ENCODE measurements at places on chromosomes 6 and 20.
A peak's percentile ranks its signal among the peaks of the same experiment; 100 is the strongest.

GRCh38 chr6:157123234-157123633, 200.1 kb downstream of the TMEM242 start:
- DNase-seq = no peak

- no peak for DNase-seq
Observed at GRCh38 chr20:13344671-13345070, 123.6 kb downstream of the ISM1 start.

DNA sequence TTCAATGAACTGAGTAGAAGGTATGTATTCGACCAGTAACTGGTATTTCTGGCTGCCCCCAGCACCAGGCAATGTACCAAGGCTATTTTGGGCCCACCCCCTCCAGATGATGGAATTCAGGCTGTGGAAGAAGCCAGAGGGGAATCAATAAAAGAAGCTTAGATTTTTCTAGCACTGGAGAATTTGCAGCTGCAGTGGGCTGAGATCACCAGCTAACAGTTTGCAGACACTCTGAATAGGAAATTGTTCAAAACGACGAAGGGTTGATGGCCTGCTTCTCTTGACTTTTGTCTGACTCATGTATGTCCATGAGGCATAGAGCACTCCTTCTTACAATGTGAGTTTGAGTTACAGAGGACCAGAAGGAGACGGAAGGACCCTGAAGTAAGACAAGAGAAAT, 32.4 kb upstream of the FBXO9 start:
- DNase-seq = no peak

DNA sequence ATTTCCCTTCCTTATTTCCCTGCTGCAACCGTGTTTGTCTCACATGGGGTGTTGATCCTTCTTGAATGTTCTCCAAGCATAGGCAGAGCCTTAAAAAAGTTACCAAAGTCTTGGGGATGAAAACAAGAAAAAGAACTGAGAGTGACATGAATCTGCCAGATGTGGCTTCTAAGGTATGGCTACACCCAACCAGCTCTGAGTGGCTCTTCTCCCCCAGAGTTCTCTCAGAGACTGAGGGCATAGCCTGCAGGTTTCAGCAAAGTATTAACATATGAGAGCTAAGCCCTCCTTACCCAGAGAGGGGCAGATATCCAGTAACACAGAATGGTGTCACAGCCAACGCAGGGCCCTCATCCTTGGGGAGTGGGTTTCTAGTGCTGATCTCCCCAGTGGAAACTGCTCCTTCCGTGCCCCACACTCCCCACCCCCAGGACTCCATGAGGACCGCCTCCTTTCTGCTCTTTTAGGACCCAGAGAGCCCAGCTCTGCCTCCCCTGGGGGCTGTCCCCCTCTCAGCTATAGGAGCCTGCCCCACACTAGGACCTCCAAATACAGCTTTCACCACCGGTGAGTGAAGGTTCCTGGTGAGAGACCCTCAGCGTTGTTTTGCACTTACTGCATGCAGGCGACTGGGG, 23.3 kb upstream of the SGK2 start:
- no peak for DNase-seq

DNA sequence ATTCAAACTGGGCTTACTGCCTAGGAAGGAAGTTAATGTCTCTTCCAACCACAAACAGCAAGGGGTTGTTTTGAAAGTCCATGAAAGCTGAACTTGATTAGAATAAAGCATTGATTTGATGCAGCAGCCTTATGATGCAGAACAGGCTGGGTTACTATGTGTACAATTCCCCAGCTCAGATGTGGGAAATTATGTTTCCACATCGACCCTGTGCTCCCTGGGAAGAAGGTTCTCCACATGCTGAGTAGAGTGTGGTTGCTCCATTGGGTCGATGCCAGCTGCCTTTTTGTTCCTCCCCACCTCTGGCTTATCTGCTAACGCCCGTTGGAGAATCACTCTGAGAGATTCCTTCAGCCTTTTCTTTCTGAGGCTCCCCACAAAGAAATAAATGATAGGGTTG, 1.2 kb downstream of the MAS1L start:
- no peak for DNase-seq

GRCh38 chr6:35415065-35415891, 36.9 kb upstream of the FANCE start:
- no peak for DNase-seq

DNA sequence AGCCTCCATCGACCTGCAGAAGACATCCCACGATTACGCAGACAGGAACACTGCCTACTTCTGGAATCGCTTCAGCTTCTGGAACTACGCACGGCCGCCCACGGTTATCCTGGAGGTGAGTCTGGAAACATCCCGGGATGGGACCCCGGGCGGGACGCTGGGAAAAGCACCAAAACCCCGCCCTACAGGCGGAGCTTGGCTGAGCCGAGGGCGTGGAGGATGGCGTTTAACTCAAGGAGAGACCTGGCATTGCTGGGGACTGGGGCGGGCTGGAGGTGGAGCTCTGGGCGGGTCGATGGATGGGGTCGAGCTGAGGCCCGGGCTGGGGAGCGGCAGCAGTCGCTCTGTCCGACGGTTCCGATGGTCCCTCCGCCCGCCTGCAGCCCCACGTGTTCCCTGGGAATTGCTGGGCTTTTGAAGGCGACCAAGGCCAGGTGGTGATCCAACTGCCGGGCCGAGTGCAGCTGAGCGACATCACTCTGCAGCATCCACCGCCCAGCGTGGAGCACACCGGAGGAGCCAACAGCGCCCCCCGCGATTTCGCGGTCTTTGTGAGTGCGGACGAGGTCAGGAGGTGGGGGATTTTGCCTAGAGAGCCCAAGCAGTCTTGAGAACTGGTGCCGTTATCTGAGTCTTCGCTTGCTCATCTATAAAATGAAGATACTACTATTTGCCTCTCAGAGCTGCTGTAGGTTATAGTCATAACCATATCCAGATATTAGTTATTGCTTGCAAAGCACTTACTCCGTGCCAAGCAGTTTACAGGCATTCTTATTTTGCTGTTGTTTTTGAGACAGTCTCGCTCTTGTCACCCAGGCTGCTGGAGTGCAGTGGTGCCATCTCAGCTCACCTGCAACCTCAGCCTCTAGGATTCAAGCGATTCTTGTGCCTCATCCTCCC, 3.8 kb downstream of the SPAG4 start:
- peak; percentile 87 for DNase-seq

- no peak for DNase-seq
Observed at GRCh38 chr6:45434381-45434700, 56.6 kb upstream of the SUPT3H start.

DNA sequence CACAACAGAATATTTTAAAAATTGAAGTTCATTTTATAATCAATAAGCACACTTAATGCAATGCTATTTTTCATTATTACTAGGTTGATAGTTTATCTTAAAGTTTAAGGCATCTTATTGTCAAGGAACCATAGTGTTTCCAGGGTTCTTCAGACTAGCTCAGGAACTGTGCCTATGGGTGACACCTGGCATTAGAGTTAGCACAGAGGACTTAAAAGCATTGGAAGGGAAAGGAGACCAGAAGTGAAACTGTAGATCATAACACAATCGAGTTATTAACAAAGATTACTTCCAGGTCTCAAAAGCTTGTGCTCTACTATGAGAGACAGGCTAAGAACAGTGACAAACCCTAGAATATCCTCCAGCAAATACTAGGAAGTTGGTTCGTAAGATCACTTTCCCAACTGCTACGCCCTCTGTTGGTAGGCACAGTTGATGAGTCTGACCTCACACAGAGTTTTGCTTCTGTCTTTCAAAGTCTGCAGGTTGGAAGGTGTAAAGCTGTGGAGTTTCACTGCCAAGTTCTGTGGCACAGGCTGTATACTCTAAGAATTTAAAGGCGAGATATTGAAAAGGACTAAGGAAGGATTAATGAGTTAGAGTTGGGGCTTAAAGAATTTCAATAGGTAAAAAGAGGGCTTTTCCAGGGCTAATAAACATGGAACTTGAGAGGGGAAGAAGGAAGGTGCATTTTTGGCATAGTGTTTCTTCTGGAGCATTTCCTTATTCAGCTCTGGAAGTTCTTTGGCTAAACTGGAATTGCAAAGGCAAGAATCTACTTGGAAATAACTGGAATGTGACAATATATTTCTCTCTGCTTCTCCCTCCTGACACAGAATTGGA, 531.3 kb upstream of the JAG1 start:
- no peak for DNase-seq

DNA sequence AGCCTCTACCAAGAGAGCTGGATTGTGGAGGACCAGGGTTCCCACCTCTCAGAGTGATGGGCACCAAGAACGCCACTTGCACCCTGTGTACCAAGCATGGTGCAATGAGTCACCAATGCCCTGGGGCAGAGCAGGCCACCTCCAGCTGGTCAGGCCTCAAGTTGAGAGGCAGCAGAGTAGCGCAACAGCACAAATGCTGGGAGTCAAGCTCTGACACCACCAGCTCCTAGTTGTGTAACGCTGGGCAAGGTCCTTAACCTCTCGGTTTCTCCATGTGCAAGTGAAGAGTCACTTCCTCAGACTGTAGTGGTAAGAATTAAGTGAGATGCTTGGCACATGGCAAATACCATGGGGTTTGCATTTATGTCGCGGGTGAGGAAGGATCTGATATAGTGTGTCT, 25.6 kb downstream of the GFOD1 start:
- no peak for DNase-seq

DNA sequence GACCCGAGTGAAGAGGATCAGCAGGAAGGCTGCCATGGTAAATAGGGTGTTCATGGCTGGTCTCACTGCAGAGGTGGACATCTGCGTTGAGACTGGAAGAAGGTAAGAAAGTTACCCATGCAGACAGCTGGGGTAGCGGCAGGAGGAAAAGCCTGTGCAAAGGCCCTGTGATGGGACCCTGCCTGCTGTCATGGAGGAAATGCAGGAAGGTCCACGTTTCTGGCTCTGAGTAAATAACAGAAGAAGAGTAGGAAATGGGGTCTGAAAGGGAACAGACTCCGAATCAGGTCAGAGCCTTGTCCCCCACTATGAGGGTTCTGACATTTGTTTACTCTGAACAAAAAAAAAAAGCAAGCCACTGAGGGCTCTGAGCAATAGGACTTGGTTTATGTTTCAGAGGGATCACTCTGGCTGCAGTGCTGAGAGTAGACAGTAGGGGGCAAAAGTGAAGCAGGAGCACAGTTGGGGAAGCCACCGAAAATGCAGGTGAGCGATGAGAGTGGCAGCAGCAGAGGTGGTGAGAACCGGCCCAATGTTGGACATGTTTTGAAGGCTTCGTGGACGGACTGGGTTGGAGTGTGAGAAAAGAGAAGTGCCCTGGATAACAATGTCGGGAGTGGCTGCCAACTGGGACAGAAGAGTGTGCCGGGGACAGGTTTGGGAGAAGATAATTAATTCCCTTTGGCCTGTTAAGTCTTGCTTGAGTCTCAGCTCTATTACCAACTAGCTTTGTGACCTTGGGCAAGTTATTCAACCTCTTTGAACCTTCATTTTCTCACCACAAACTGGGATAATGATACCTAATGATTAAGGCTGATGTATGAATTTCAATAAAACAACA, 57.9 kb upstream of the MAP7 start:
- DNase-seq = peak; percentile 78

- DNase-seq = no peak
Observed at GRCh38 chr20:47328129-47328528, 28.4 kb downstream of the ZMYND8 start.

- DNase-seq = no peak
Observed at GRCh38 chr6:30062471-30063178, 1.6 kb downstream of the POLR1H start.

- DNase-seq = no peak
Observed at GRCh38 chr6:26392932-26393636, 9.0 kb upstream of the BTN3A1 start.

- no peak for DNase-seq
Observed at GRCh38 chr20:50260479-50261221, 70.0 kb downstream of the CEBPB start.

GRCh38 chr20:62761759-62762131, 34.5 kb upstream of the MRGBP start:
- DNase-seq = no peak

DNA sequence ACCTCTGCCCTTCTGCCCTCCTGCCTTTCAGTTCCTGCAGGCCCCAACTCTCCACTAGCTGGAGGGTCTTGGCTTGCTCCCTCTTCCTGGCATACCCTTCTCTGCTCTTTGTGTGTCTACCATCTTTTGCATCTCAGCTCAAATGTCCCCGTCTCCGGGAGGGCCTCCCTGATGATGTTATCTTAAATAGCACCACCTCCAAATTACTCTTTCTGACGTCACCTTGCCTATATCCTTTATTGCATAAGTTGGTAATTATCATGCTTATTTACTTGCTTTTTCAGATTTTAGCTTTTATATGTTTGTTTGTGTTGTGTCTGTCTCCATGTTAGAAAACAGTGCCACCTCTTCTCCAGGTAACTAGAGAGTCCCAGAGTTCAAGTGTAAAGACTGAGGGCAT, 36.0 kb upstream of the FYN start:
- no peak for DNase-seq

DNA sequence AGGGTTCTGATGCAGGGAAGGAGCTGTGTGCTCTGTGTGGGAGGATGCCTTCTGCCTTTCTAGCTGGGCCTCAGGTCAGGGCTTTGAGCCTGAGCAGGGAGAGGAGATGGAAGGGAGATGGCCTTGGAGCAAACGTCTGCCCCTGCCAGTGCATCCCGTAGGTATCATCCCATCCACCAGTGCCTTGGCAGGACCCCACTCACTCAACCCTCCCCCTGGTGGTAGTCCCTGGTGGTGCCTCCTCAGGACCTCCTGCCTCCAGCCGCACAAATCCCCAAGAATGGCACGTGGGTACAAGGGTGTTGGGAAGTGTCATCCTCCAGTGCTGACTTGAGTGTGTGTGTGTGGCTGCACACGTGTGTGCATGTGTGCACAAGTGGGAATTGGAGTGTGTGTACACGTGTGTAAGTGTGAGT, 23.1 kb upstream of the MICB start:
- DNase-seq = no peak

DNA sequence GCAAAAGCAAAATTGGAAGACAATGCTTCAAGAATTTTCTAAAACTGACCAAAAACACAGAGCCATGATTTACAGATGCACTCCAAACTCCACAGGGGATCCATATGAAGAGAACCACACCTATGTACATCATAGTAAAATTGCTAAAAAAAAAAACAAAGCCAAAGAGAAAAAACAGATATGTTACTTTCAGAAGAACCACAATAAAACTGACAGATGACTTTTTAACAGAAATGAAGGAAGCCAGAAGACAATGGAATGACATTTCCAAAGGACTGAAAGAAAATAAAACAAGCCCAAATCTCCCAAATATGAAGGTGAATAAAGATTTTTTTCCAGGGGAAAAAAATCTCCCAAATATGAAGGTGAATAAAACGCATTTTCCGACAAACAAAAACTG, 17.5 kb downstream of the TRERF1 start:
- DNase-seq = no peak

GRCh38 chr6:169529931-169530751, 171.7 kb downstream of the WDR27 start:
- DNase-seq = peak; percentile 21

DNA sequence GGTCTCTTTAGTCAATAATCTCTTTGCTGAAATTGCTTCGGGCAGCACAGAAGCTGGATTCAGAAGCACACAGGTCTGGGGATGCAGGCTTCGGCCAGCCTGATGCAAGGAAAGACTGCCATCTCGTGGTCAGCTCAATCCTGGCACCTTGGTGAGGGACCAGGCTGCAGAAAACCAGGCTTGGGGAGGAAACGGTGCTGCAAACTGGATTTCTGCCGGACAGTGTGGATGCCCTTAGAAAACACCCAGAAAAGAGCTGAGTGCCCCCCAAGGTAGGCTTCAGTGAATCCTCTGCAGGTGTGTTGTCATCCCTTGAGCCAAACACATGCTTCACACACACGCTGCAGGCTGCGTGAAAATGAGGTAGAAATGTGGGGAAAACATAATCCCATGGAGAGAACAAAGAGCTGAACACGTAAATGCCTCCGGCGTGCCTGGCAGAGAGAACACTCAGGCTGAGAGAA, 89.8 kb upstream of the PAX1 start:
- DNase-seq = peak; percentile 47

All from stimulated activated CD4-positive, alpha-beta T cell treated with anti-CD3 and anti-CD28 coated beads, Interleukin-1b, Interleukin-23, amount 100 ng/mL, for 48 hours (primary cell).